ENCODE measurements at places on chromosomes 3 and 15. TPM values are rescaled to one million over a fixed set of nuclear protein-coding genes. Genes with fewer than 3 reads are reported as not detected.

The CCK gene
- total RNA-seq, result not detected

The MYZAP gene
- total RNA-seq, result 12.9 TPM

The MLF1 gene
- 6.0 TPM for total RNA-seq

The ZBED2 gene
- not detected for total RNA-seq

The GPR156 gene
- total RNA-seq, result not detected

DNA sequence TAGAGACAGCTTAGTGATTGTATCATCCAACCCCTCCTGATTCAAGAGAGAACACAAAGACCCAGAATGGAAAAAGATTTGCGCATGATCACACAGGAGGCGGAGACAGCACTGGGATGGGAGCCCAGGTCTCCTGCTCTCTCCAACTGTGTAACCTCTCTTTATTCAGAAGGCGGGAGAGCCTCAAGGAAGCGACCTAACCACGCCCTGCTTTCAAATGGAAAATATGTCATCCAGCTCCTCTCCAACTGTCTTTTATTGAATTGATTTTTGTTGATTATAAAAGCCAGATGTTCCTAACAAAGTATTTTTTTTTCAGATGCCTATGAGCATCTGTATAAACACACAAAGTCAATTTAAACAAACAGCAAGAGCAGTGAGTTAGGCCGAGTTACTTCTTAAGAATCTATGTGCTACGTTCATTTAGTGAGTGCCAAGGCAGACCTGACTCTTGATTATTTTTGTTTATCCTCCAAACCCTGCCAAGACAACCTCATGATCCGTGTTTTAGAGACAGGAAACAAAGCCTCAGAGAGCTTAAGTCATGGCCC lies 74.5 kb downstream of the BFSP2 start:
- peak; percentile 65 for DNase-seq

DNA sequence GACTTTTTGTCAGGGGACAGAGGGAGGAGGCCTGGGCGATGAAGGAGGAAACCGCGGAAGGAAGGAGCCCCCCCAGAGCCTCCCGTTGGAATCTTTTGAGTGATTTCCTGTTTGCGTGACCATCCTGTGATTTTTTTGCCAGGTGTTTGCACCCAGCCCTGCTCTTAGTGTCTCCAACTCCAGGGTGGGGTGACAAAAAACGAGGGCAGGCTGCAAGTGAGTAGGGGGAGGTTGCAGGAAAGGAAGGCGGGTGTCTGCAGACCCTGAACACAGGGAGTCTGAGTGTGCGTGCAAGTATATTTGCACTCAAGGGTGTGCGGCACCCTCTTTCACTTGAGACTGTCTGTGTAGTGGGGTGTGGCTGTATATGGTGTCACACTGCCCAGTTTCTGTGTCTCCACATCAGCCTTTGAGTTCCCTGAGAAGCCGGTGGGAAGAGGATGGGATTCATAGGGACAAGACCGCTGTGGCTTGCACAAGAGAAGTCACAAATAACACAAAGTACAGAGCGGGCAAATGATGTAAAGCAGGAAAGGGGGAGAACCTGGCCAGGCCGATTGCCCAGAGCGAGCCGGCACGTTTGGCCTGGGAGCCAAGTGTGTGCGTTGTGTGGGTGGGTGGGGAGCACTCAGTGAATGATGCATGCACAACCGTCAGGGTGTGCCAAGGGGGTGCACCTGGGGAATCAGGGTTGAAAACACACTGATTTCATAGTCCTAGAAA lies 6.6 kb downstream of the ISLR2 start:
- DNase-seq, result no peak

DNA sequence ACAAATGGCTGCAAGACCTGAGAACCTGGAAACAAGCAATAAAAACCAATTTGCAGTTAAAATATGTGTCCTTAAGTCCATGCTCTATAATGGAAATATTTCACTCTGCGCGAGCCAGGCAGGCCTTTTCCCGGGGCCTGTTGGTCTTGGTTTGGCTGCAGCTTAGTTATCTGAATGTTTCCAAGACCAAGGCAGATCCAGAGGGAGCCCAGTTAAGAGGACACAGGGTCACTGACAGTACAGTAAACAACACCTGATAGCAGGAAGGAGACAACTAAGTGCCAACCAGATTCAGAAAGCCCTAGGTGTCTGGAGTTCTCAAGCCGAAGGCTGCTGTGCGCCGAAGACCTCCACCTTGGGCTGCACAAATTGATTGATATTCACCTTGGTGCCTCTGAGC lies 32.8 kb downstream of the THSD4 start:
- no peak for DNase-seq

DNA sequence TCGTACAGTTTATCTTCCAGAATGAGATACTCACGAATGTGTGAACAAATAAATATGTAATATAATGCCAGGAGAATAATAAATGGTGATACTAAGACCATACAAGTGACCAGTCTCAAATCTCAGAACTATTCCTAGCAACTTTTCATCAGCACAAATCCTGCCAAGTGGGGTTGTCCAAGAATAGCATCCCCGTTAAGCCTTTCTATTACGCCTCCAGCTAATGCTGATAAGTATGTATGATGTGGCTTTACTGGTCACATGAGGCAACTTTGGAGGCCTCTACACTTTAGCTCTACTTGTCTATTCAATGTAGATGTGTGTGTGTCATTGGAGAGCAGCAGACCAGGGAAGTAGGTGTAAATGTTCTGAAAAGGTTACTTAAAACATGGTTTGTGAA lies 129.5 kb downstream of the KCNMB2 start:
- no peak for DNase-seq

GRCh38 chr3:193701953-193702635 lies 109.1 kb downstream of the OPA1 start:
- DNase-seq, result no peak

GRCh38 chr3:129683201-129683600 lies 76.7 kb upstream of the PLXND1 start:
- no peak for DNase-seq

DNA sequence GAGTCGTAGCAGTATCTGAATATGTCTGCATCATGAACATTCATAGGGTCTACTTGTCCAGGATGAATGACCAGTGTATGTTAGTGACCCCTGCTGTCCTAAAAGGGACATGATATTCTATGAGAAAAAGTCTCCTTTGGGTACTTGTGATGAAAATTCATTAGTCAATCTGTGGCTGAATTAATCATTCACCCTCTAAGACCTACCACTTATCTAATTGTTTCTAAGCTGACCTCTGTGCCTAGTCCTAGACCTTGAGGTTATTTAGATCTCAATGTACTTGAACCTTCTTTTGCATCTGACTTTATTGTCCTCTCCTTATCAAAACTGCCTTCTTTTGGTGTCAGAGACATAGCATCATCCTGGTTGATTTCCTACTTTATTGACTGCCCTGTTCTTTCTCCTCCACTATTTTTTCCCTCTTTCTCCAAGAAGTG lies 799.3 kb downstream of the DIPK2A start:
- no peak for DNase-seq

- no peak for DNase-seq
Observed at GRCh38 chr3:139636511-139636910, 41.3 kb downstream of the NMNAT3 start.

DNA sequence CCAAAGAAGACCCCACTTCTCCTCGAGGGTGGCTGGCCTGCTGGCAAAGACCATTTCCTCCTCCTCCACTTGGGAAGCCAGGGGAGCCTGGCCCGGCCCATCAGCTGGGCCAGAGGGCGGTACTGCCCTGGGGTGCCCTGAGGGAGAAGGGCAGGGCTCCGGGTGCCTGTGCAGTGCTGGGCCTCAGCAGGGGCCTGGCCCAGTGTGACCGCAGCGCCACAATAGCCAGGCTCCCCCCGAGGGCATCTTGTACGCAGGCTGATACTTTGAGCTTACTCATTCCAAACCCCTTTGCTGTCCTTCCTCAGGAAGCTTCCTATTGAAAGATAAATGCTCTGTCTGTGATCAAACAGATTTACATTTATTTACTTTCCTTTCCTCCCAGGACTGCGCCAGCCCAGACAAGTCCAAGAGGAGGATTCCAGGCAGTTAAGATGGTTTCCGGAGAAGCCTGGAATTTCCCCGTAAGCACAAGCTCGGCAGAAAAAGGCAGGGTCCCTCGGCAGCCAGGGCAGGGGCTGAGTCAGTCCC lies 240.1 kb downstream of the XXYLT1 start:
- DNase-seq, result no peak
